ENCODE measurements at places on chromosomes 5 and 9.

DNA sequence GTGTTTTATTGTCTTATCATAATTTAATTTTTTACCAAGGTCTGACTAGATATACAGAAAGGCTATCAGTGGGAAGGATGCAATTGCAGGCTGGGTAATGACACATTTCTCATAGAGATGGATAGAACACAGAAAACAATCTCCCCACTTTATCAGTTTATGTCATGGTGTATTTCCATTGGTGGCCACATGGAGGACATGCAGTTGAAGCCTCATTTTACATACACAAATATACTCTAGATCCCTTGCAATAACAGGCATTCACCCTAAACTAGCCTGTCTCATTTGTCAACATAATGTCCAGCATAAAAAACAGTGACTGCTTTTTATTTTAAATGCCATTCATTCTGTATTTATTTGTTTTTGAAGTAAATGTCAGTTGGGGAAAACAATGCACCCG, 526.3 kb downstream of the GABRG2 start:
- no peak for DNase-seq

- no peak for DNase-seq
These were observed 34.2 kb upstream of the STRBP start for GRCh38 chr9:123302348-123303214.

- no peak for DNase-seq
These were observed 16.8 kb downstream of the C1QTNF3 start for GRCh38 chr5:34026089-34026761.

GRCh38 chr5:4980201-4980600, 159.9 kb upstream of the ADAMTS16 start:
- no peak for DNase-seq

GRCh38 chr5:61332851-61333320, 828 bp downstream of the ZSWIM6 start:
- DNase-seq: peak; percentile 20

All from stimulated activated naive B cell treated with anti-CD40 and anti-IgM and Interleukin-4, amounts not matched to agents 10 μg/mL and 1 μg/mL and 100 μg/mL, for 72 hours (primary cell).